ENCODE measurements at places on chromosomes 5 and 9.

GRCh38 chr5:177440990-177441780, 5.4 kb upstream of the PRR7 start:
- no peak for DNase-seq

DNA sequence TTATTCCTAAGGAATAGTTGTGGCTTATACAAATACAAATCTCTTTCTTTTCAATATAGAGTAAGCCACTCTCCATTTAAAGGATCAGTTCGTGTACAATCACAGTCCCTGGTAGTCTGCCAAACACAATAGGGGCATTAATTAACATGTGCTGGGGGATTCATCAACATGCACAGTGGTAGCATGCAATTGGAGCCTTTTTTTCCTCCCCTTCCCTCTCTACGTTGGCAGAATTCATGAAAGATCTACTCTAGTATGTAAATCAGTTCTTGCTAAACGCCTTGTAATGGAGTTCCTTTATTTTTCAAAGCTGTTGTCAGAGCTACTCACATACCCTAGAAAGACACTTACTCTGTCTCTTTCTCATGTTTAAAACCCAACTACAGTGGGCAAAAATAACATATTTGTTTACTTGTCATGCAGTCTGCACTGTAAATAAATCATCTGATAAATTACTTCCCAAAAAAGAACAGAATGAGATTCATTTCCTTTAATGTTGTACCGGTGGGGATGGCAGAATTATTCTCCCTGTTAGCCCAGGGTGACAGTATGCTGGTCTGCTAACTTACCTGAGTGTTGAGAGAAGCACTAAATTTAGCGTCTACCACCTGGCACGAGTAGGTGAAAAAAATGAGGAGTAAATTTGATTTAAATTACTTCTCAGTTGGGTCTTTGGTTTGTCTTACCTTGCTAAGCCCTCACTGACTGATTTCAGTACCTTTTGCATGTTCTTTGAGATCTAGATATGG, 341.5 kb upstream of the CCNH start:
- no peak for DNase-seq

- DNase-seq, result no peak
Observed at GRCh38 chr5:141783005-141783946, 94.9 kb downstream of the PCDH1 start.

GRCh38 chr9:119818726-119819435, 449.6 kb upstream of the BRINP1 start:
- no peak for DNase-seq

- no peak for DNase-seq
Observed at GRCh38 chr5:62538017-62538942, 40.3 kb upstream of the LRRC70 start.

GRCh38 chr5:179131886-179132585, 71.9 kb downstream of the ZNF354C start:
- DNase-seq, result no peak

DNA sequence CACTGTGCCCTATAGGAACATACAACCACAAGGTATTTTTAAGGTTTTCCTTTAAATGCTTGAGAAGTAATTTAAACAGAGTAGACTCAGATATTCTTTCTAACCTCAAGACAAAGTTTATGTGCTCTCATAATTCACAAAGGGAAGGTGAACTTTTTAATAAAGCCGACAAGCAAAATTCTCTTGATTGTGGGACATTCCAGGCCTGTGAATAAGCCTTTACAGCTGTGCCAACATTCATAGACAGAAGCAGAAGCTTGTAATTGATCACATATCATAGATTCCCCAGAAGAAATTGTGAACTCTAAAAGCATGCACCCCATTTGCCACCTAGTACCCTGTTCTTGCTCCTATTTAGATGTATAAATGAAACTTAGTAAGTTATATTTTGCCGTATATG, 1107.8 kb upstream of the SEMA6A start:
- no peak for DNase-seq

DNA sequence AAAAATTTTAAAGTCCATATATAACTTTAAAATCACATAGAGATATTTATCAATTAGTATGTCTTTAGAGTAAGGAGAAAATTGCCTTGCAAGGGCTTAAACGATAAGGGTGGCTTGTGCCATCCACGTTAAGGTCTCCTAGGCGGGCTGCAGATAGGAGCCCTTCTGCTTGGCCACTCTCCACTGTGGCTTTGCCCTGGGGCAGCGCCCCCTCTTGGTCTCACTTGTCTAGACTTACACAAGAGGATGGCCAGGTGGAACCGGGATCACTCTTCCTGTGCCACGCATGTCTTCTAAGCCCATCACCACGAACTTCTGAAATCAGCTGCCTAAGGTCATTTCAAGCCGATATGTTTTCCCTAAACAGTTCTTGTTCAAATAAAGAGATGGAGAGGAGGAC, 2.9 kb downstream of the FPGS start:
- peak; percentile 67 for DNase-seq

- DNase-seq, result peak; percentile 55
Observed at GRCh38 chr9:137068539-137069507, 1.5 kb downstream of the SAPCD2 start.

DNA sequence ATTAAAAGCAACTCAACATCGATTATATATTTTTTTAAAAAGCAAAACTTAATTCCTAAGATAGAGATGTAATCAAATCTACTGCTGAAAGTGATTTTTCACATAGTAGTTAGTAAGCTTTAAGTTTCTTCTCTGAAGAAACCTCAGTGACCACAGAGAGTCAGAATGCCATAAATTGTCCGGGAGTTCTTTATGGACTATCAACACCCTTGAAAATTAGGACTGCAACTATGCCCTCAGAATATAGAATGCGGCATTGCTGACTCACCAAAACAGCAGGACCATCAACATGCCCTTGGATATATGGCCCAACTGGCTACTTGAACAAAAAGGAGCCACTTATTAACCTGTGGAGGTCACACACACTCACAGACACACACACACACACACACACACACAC, 228.9 kb upstream of the SNX2 start:
- DNase-seq, result no peak

DNA sequence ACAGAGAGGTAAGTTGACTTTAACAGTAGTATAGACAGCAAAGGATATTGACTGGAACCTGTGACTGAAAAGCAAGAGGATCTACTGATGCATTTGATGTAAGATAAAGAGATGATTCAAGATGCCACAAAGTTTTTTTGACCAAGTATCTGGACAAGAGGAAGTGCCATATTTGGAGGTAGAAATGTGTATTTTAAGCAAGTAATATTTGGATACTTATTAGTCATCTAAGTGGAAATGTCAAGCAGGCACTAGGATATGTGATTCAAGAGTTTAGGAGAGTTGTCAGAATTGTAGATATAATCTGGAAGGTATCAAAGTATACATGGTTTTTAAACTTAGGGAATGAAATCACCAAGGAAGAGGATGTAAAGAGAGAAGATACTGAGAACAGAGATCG, 686.1 kb upstream of the CHD1 start:
- no peak for DNase-seq

DNA sequence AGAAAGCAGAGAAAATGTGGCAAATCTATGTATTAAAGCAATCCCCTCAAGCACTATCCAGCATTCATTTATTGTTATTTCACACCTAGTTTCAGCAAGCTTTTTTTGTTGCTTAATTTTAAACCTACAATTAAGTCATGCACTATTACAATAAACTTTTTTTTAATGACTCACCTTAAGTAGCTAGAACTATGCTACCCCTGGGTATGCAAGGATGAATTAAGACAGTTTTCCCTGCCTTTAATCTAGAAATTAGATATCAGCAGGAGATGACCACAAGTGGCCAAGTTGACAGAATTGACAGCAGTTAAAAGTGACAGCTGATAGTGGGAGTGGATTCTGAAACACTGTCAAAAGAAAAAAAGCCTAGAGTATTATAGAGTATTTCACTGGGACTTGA, 20.0 kb downstream of the ITGA1 start:
- no peak for DNase-seq

DNA sequence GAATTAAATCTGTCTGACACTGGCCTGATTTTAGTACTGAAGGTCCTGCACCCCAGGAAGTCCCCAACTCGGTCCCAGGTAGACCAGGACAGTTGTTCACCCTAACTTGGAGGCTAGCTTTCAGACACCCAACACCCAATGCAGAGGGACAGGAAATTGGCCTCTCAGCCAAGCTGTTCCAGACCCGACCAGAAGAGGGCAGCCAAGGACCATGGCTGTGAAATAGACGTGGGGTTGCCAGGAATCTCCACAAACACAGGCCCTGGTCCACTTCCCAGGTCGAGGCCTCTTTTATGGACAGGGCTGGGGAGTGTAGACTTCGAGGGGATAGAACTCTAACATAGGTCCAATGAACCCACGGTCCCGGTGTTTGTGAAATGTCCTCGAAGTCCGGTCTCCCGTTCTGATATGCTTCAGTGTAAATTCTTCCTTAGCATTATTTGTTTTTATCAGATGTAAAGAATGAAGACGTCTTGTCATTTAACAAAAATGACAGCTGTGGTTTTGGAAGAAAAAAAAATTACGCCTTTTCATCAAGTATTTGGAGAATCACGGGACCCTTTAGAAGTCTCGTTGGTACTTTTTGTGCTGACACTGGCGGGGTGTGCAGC, 260.3 kb upstream of the ADAMTS16 start:
- DNase-seq, result peak; percentile 85

- DNase-seq, result no peak
Observed at GRCh38 chr5:134079748-134080581, 34.5 kb upstream of the TCF7 start.

DNA sequence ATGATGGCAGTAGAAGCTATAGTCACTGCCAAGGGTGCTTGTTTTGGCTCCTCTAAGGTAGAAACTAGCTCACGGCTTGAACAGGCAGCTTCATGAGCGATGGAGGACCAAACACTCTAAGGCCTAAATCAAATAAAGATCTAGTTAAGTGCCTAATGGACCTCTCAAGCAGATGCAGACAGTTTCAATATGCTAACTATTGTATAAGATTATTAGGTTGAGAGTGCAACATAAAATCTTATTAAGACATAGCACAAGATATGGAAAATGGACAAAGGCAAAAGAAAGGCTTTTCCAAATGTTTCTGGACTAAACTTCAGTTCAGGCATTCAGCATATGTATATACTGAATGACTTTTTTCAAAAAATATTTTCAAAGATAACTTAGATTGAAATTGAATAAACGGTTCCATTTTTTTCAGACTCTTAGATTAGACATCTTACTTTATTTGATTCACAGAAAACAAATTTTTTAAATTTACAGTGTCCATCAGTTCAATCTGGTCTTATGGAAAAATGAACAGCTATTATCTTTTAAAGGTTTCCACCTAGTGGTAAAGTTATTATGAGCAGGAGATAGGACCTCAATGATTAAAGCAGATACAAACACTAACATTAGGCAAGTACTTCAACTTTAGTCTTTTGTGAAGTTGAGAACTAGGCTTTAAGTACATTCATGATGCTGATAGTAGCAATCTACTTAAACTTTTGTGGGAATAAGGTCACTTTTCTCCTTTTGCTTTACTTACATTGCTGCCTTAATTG, 1167.7 kb downstream of the MAT2B start:
- DNase-seq, result no peak

DNA sequence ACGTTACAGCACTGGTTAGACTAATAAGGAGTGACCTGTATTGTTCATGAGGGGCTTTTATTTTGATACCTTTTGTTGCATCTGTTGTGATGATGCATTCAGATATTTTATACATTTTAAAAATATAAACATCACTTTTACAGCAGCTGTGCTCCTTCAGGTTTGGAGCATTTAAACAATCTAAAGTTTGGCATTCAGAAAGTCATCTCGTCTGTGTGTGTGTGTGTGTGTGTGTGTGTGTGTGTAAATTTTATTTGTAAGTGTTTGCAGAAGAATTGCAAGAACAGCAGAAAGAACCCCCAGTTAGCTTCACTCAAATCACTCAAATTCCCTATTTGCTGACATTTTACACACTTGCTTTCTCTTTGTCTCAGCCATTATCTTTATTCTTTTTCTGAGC, 87.4 kb downstream of the ERCC6L2 start:
- no peak for DNase-seq

DNA sequence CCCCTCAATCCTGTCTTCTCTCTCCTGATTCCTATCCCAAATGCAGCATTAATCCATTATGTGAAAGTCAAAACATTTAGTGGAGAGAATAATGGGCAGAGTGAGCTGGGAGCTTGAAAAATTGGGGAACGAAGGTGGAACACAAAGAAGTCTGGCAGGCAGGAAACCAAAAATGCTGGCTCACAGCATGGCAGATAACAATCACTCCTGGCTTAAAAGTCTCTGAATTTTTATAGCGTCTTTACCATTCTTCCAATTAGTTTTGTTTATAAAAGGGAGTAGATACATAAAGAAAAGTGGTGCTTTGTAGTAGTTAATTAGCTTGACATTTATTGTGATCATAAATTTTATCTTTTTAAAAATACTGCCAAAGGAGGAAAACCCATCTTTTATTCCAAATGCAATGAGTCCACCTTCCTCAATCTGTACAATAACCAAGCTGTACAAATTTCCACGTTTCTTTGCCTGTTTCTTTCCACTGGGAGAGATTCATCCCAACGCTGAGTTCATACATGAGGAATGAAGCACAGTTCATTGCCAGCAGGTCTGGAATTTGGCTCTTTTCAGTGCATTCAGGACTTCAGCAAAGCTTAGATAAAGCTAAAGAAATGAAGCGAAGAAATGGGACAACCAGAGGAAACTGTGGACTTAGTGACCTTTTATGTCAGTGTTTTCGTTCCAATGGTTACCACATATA, 174.7 kb downstream of the HMHB1 start:
- no peak for DNase-seq

- DNase-seq, result no peak
Observed at GRCh38 chr9:7287986-7288385, 511.6 kb downstream of the DMAC1 start.

GRCh38 chr5:127994087-127994660, 89.4 kb upstream of the SLC12A2 start:
- no peak for DNase-seq

- DNase-seq, result no peak
Observed at GRCh38 chr5:139687656-139688055, 39.5 kb downstream of the CXXC5 start.

GRCh38 chr9:81886665-81887064, 41.6 kb upstream of the SPATA31D4 start:
- no peak for DNase-seq

DNA sequence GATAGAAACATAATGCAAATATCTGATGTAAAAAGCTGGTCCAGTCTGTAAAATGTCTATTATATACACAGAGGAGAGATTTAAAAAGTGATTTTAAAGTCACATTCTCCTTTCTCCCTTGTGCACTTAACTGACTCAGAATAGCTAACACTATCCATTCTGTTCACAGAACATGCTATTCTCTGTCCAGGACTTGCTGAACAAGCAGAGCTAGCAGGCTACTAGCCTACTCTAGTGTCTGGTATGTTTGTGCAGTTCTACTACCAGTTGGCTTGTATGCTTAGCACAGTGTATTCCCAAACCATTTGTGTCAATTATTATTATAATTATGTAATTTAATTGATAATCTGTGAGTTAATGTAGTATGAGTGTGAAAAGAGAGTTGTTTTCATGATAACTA, 161.7 kb upstream of the NUDT12 start:
- DNase-seq, result no peak

DNA sequence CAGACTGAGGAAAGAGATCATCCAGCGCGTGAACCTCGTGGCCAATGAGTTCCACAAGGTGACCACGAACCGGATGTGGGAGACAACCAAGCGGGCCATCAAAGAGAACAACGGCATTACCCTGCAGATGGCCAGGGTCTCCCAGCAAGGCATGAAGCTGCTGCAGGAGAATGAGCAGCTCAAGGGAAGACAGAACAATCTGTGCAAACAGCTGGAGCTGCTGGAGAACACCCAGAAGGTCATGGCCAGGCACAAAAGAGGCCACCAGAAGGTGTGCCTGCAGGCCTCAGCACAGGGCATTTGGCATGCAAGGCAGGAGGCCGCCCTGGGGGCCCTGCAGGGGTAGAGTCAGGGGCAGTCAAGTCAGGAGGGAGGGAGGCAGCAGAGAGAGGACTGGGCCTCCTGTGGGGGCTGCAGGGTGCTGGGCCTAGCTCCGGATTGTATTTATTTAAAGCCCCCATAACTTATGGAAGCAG, 4.2 kb downstream of the PTRH1 start:
- peak; percentile 40 for DNase-seq

Measured in right cardiac atrium (tissue), 5 donors.